ENCODE measurements at places on chromosomes 16 and 17. TPM values are rescaled to one million over a fixed set of nuclear protein-coding genes. Genes with fewer than 3 reads are reported as not detected.

Gene OSGIN1
- 2.0 TPM for polyA plus RNA-seq

Gene CHD9NB
- polyA plus RNA-seq = 0.71 TPM

Gene P2RX5
- polyA plus RNA-seq = 5.0 TPM

Gene CCDC144A
- polyA plus RNA-seq = 0.02 TPM

Gene KREMEN2
- polyA plus RNA-seq = not detected

Gene CCL14
- polyA plus RNA-seq = not detected

Gene CACNG3
- polyA plus RNA-seq = not detected

Gene ZNF213
- polyA plus RNA-seq = 0.77 TPM

Gene ZNF423
- polyA plus RNA-seq = 0.22 TPM

Gene PPY
- polyA plus RNA-seq = not detected

Gene USP32
- polyA plus RNA-seq = 38.4 TPM

Gene GAST
- polyA plus RNA-seq = not detected

Gene SOX8
- polyA plus RNA-seq = 0.04 TPM

Gene TLCD2
- 2.5 TPM for polyA plus RNA-seq

Gene CRISPLD2
- polyA plus RNA-seq = 109 TPM

Gene EMC8
- 36.9 TPM for polyA plus RNA-seq

Gene SARM1
- 13.4 TPM for polyA plus RNA-seq

Gene CD300LG
- polyA plus RNA-seq = not detected

Gene KRT222
- polyA plus RNA-seq = not detected

Gene DPEP3
- not detected for polyA plus RNA-seq

Gene NXPH3
- polyA plus RNA-seq = 5.0 TPM

Gene ELP5
- polyA plus RNA-seq = 35.6 TPM

Gene CDH3
- polyA plus RNA-seq = 1.1 TPM

Gene HSF4
- 4.1 TPM for polyA plus RNA-seq

Gene MPO
- polyA plus RNA-seq = not detected

Gene PRCD
- polyA plus RNA-seq = 0.21 TPM

Gene SLFN14
- not detected for polyA plus RNA-seq

Gene KLHL10
- polyA plus RNA-seq = 0.15 TPM

Gene MRC2
- 90.1 TPM for polyA plus RNA-seq

Gene GLYR1
- polyA plus RNA-seq = 41.6 TPM

Gene CD300H
- not detected for polyA plus RNA-seq

Gene KRT33B
- 1.2 TPM for polyA plus RNA-seq

Gene GRAPL
- polyA plus RNA-seq = not detected

Gene NOTUM
- 0.06 TPM for polyA plus RNA-seq

Gene TMC6
- polyA plus RNA-seq = 0.17 TPM
